ENCODE measurements at places on chromosomes 12 and 14.

- no peak for DNase-seq
Measured at GRCh38 chr12:91982946-91983345, 162.7 kb downstream of the BTG1 start.

- no peak for DNase-seq
Measured at GRCh38 chr12:110733900-110734299, 8.8 kb downstream of the PPP1CC start.

DNA sequence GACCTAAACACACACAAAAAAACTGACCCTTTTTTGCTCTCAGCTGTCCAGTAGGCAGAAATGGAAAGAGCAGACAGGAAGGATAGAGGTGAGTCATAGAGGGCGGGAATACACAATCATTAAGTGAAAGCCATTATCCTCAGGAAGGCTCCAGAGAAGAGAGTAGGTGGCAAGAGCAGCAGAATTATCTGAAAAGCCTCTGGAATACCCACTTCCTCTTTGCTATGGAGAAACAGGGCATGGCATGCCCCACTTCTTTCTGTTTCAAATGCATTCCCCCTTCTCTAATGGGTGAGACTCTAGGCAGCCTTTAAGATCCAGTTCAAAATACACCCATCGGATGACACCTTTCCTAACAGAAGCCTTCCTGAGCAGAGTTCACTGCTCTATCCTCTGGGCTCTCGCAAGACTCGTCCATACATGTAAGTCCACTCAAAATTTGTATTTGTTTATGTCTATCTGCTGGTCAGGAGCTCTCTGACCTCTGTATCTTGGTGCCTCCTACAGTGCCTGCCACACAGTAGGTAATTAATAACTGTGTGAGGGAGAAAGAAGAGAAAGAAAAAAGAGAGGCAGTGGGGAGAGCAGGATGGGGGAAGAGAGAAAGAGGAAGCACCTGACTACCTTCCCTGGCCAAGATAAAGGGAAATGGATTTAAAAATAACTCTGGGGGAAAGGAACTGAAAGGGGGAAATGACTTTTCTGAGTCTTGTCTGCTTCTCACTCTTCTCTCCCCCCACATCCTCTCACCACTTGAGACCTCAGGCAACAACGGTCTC, 8.5 kb downstream of the KLHL33 start:
- DNase-seq: no peak

GRCh38 chr12:95279856-95280255, 62.2 kb downstream of the VEZT start:
- no peak for DNase-seq

GRCh38 chr12:110371408-110372055, 32.0 kb downstream of the ANAPC7 start:
- no peak for DNase-seq

DNA sequence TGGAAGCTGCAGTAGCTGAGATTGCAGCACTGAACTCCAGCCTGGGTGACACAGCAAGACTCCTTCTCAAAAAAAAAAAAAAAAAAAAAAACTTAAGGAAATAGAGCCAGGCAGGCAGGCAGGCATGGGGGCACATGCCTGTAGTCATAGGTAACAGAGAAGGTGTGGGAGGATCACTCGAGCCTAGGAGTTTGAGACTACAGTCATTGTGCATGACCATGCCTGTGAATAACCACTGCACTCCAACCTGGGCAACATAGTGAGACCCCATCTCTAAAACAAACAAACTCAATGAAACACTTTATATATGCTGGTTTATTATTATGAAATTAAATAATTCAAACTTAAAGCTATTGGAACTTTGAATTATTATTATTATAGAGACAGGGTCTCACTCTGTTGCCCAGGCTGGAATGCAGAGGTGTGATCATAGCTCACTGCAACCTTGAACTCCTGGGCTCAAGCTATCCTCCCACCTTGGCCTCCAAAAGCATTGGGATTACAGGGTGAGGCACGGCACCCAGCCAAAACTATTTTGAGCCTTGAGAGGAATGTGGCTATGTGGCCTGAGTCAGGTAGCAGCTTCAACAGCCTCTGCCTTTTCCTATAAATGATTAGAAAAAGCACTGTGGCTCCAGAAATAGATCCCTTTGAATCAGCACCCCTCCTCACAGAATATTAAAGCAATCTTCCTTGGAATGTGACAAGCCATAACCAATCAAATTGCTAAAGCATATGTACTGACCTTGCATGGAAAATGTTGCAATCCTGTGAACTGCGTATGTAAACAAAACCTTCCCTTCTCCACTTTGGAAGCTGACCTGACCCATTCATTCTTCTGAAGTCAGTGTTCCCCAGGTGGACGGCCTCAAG, 34.7 kb upstream of the YY1 start:
- DNase-seq: no peak

DNA sequence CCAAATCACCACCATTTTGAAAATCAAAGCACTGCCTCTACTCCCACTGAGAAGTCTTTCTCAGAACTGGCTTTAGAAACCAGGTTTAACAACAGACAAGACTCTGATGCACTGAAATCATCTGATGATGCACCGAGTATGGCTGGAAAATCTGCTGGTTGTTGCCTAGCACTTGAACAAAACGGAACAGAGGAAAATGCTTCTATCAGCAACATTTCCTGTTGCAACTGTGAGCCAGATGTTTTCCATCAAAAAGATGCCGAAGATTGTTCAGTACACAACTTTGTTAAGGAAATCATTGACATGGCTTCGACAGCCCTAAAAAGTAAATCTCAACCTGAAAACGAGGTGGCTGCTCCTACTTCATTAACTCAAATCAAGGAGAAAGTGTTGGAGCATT, 115.0 kb upstream of the NPAS3 start:
- DNase-seq: no peak

DNA sequence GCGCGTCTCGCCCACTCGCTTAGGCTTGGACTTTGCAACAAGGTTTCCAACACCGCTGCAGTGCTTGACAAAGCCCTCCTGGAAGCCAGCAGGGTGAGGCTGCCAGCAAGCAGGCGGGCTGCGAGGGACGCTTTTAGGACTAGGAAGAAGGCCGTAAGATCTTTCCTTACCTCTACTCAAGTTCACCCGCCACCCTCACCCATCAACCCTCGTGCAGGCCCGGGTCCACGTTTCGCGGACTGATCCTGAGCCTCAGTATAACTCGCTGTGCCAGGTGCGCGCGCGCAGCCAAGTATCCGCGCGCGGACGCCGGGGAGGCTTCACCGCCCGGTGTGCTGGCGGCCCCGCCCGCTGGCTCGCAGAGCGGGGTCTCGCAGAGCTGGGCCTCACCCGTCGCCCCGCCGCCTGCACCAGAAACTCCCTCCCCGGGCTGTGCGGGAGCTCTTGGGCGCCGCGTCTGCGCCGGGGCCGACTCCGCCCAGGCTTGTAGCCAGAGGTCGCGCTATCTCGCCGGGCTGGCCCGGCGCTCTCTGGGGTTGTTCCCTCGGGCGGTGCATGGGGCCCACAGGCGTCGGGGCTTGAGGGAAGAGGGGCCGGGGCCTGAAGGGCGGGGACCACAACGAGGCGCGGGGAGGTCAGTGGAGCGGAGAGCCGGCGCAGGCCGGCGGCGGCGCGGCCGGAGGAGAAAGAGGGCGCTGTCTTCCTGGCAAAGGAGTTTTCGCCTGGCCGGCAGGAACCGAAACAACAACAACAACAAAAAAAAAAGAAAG, 7.6 kb upstream of the SIX1 start:
- peak; percentile 86 for DNase-seq

DNA sequence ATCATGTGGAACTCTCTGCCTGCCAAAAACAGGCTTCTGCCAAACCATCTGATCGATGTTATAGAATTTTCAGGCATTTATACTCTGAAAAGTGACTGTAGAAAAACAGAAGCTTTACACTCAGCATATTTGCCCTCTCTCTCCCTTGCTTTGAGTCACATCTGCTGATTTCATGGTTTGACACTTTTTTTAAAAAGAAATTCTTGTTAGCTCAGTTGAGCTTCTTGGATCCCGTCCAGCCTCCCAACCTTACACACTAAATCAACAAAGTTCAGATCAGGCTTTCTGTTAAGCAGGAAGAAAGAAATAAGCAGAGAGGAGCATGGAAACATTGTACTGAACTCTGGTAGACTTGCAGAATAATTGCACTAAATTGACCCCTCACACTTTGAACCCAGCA, 193.6 kb upstream of the SEL1L start:
- DNase-seq: no peak

DNA sequence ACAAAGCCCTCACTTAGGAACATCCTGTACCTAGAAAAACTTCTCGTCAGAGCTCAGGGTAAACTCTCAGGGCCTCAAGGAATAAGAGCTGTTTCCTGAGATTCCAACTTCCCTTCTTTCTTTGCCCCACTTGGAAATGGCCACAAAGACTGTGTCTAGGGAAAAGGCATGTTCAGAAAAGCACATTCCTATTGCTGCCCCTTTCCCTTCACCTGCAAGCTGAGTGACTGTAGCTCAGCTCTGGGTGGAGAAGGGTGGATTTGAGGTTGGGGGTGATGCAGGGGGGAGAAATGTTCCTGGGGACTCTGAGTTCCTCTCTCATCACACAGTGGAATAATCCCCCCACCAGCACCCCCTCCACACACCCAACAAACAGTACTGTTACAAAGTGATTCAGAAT, 6.8 kb downstream of the ENDOU start:
- DNase-seq: no peak

GRCh38 chr14:53793790-53794505, 162.7 kb downstream of the BMP4 start:
- no peak for DNase-seq

- peak; percentile 48 for DNase-seq
Measured at GRCh38 chr12:116539905-116540482, 19.2 kb upstream of the MAP1LC3B2 start.

DNA sequence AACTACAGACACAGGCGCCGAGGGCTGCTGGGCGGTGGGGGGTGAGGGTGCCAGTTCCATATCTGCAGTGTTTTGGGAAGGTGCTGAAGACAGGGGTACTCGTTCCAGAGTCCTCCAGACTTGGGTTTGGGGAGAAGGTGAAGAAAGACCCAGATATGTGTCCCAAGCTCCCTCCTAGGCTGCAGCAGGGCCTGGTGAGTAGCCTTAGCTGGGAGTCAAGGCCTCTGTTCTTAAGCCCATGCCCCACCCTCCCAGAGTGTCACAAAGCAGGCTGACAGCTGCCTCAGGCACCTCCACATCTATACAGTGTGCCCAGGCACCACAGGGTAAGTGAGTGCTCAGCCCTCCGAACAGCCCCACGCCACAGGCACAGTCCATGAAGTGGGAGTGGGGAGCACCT, 4.3 kb downstream of the NCKAP5L start:
- DNase-seq: no peak

GRCh38 chr14:29037411-29037810, 270.8 kb downstream of the FOXG1 start:
- no peak for DNase-seq

DNA sequence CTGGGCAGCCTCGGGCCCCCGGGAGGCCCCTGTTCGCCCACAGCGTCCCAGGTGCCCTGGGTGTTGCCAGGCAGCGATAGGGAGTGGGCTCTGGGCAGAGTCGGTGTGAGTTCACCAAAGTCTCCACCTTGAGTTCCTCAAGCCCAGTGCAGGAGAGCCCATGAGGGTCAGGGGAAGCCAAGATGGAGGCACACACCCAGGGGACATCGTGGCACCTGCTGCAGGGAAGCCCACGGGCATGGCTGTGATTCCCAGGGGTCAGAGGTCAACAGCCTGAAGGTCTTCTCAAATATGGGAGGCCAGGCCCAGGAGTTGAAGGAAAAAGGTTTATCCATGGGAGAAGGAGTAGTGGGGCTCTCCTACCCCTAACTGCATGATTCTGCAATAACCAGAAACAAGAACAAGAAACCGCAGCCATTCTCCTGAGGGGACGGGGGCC, 148.8 kb downstream of the ADGRD1 start:
- no peak for DNase-seq

DNA sequence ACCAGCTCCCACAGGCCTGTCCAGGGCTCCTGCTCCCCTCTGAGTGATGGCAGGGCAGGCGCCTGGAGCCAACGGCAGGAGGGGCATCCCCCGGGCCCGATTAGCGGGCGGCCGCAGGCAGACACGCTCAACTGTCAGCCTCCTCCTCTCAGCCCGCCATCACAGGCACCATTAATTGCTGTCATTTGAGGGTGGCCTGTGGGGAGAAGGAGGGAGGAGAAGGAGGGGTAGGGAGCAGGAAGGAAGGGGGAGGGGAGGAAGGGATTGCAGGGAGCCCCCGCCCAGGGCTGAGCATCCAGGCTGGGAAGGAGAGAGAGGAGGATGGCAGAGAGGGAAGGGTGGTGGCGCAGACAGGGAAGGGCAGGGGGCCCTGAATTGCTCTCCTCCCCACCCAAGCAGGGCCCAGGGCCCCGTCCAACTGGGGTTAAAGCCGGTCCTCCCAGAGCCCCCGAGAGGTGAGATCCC, 36.1 kb downstream of the NCOR2 start:
- no peak for DNase-seq

- DNase-seq: no peak
Measured at GRCh38 chr12:68189821-68190242, 30.3 kb upstream of the IFNG start.

DNA sequence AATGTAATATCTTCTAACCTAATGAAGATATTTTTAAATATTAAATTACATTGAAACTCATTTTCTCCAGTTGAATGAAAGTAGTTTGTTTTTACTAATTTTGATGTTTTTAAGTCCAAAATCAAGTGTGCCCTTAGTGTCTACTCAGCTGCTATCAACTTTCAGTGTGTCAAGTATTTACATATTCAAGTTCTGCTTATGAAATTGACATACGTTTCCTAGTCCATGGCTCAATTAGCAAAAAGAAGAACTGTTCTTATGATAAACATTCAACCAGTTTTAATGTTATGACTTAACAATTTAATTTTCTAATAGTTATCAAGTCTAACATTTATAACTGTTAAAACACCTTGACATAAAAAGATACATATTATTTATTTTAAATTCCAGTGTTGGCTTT, 137.1 kb downstream of the DUSP6 start:
- DNase-seq: no peak

GRCh38 chr12:53750812-53751335, 905 bp downstream of the CISTR start:
- DNase-seq: peak; percentile 52

DNA sequence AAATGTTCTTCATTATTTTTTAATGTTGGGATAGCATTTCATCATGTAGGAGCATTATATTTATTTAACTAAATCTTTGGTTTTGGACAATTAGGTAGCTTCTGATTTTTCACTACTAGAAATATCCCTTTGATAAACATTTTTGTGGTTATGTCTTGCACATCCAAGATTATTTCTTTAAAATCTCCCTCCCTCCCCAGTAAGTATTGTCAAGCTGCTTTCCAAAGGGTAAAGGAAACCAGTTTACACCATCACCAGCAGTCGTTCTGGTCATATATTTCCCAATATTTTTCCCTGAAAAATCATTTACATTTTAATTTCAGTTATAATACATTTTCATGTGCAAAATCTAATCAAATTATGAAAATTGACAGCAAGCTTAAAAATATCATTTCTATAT, 11.1 kb downstream of the CD69 start:
- DNase-seq: no peak
